GM13977 (cell line): ENCODE measurements at places on chromosomes 16 and 17.

- no peak for DNase-seq
Measured at GRCh38 chr17:73492125-73492820, 152.0 kb downstream of the SDK2 start.

DNA sequence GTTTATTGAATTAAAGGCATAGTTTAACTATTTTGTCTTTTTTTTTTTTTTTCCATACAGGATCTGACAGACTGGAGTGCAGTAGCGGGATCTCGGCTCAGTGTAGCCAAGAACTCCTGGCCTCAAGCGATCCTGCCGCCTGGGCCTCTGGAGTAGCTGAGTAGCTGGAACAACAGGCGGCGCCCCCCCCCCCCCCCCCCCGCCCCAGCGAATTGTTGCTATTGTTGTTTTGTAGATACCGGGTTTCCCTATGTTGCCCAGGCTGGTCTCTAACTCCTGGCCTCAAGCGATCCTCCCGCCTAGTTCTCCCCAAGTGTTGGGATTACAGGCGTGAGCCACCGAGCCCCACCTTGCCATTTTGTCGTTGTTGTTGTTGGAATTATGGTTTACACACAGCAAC, 1.3 kb upstream of the CENPV start:
- DNase-seq = no peak

DNA sequence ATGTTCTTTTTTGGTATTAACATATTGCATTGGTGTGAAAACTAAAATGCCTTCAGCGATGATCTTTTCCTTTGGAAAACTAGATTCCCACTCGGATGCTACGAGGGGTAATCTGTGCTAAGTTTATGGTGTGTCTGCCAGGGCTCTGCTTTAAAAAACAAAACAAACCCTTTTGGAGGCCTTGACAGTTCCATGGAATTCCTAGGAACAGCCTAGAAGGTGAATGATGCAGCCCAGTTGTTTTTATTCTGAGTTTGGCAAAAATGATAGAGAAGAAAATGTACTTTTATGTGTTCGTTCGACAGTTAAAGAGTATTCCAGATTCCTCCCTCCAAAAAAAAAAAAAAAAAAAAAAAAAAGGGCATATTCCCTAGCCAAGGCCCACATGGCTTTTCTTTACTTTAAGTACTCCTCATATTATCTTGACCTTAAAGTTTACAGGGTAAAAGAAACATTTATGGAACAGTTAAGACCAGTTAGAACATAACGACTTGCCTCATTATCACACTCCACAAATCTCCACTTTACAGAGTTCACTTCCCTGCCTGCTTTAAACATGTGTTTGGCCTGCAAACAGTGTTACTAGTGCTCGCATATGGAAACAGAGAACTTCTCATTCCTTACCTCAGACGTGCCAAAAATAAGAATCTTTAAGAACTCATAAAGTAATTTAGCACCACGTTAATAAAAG, 159.1 kb downstream of the WWOX start:
- DNase-seq = no peak

GRCh38 chr17:76909971-76910760, 42.0 kb downstream of the MGAT5B start:
- peak; percentile 64 for DNase-seq

DNA sequence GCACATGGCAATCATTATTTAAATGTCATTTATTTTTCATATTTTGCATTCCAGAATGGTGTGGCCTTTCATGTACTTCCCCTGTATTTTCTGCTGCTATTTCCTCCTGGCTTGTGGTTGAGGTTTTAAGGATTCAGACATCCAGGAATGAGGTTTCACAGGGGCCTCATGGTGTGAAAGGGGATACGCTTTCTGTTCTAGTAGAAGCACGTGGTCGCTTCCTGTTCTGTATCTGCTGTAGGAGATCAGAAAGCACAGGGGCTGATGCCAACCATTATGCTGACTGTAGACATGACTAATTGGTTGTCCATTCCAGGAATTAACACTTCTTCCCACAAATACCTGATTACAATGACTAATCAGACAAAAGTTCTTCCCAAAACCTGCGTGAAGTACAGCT, 405.9 kb downstream of the SHISA9 start:
- no peak for DNase-seq

DNA sequence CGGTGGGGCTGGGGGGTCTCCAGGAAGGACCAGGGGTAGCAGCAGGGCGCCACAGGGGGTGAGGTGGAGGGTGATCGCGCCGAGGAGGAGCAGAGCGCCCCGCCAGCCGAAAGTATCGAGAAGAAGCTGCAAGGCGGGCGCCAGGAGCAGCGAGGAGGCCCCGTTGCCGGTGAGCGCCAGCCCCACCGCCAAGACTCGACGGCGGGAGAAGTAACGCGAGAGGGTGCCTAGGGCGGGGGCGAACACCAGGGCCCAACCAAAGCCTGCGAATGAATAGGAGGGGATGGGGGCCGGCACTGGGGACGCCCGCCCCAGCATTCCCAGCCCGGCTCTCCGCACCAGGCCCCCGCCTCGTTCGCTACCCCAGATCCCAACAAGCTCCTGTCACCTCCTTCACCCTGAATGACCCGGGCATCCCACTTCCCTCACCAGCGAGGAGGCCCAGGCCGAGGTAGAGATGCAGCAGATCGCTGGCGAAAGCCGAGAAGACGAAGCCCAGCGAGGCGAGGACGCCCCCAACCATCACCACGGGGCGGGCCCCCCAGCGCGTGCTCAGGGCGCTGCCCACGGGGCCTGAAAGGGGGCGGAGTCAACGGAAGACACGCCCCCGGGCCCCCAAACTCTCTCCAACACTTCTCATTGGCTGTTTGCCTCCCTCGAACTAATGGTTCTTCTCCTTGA, 1.3 kb downstream of the SLC16A11 start:
- DNase-seq = peak; percentile 76

- no peak for DNase-seq
Measured at GRCh38 chr17:31415004-31415454, 23.6 kb downstream of the RAB11FIP4 start.

GRCh38 chr17:7479213-7480088, at the start of gene ZBTB4:
Gene ZBTB4 (minus strand): TSS chr17:7479631. CDS start chr17:7466801, 12,830 bp downstream.
- DNase-seq = peak; percentile 86
